ENCODE measurements at places on chromosomes 5 and 9.
A peak's percentile ranks its signal among the peaks of the same experiment; 100 is the strongest.

DNA sequence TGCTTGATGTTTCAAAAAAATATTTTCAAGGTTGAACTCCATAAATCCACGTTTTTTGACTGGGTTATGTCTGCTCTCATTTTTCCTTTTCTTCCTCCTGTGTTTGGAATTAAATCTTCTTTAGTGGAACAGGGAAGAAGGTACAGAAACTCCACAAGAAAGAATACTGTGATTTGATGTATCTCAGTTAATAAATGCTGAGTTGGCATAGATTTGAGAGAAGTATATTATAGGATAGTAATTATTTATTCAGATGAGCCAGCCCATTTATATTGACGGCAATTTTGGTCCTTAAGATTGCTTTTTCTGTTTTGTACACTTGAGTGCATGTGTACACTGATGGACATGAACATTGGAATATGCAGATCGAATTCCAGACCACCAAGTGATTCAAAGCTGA, 481.4 kb downstream of the PSAT1 start:
- DNase-seq = no peak

- DNase-seq = no peak
Observed at GRCh38 chr9:35754264-35754663, at the start of gene MSMP. MSMP (minus strand) TSS chr9:35754276; CDS start chr9:35754129, 147 bp downstream.

DNA sequence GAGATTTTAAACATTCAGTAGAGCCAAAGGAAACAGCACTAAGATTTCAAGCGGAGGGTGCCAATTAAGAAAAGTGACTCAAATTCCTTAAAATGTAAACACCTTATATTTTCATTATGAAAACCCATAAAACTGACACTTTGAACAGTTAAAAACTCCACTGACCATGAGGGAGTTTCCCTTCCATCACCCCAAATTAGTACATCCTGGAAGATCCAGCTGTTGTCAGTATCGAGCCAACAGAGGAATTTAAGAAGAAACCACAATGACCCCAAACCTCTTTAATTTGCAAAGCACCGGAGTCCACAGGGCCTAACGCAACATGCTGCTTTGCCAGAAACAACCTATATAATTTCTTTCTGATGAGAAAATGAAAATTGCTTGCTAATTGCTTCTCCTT, 41.3 kb downstream of the ROR2 start:
- DNase-seq = no peak

GRCh38 chr9:93645921-93646639, 69.7 kb downstream of the PHF2 start:
- no peak for DNase-seq

DNA sequence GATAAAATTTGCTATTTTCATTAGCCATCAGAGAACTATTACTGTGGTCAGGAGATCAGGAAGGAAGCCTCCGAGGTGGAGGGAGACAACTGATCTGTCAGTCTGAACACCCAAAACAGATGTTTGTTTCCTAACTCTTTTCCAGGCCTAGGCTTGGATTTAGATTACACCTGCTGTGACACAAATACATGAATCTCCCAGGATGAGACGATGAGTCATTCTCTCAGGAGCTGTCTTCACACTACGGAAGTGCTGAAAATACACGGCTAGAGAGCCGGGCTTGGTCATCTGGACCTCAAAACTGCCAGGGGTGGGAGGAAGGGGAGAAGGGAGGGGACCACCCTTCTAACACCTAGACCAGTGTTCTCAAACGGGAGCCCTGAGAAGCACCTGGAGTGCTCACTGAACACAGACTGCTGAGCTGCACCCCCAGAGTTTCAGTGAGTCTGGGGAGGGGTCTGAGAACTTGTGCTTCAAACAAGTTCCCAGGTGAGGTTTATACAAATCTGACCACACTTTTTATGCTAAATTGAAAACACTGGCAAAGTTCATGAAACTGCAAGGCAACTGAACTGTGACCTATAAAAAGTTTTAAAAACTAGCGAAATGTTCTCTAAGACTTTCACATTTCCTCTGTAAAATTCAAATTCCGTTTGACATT, 80.3 kb upstream of the EQTN start:
- DNase-seq = peak; percentile 54
